A549 treated with DMSO at 1 μM for 4 hours (cell line): ENCODE measurements at places on chromosomes 5 and 9. TPM values are rescaled to one million over a fixed set of nuclear protein-coding genes. Genes with fewer than 3 reads are reported as not detected.

The GEMIN5 gene
- total RNA-seq, result 26.8 to 30.2 TPM (median 28.3 TPM) in 5 replicates

The MCIDAS gene
- 1.7 to 3.2 TPM (median 2.3 TPM) in 5 replicates for total RNA-seq

The FAM151B gene
- total RNA-seq, result 1.3 to 2.2 TPM (median 1.9 TPM) in 5 replicates

The LAMC3 gene
- total RNA-seq, result 1.1 to 2.8 TPM (median 2.0 TPM) in 5 replicates

The SPINK6 gene
- total RNA-seq, result 0.32 to 0.76 TPM (median 0.48 TPM) in 5 replicates

The CETN3 gene
- total RNA-seq, result 20.7 to 28.7 TPM (median 26.3 TPM) in 5 replicates

The LHFPL2 gene
- 51.3 to 64.9 TPM (median 60.9 TPM) in 5 replicates for total RNA-seq

The SIMC1 gene
- 12.0 to 15.7 TPM (median 14.5 TPM) in 5 replicates for total RNA-seq

The LCN15 gene
- total RNA-seq, result not detected in 5 replicates

The FAM114A2 gene
- total RNA-seq, result 9.3 to 12.3 TPM (median 10.3 TPM) in 5 replicates

The NCS1 gene
- 39.3 to 60.2 TPM (median 51.1 TPM) in 5 replicates for total RNA-seq

The PCDHB4 gene
- total RNA-seq, result 0.03 to 0.17 TPM (median 0.05 TPM) in 5 replicates
